ENCODE measurements at places on chromosomes 1 and 21.

DNA sequence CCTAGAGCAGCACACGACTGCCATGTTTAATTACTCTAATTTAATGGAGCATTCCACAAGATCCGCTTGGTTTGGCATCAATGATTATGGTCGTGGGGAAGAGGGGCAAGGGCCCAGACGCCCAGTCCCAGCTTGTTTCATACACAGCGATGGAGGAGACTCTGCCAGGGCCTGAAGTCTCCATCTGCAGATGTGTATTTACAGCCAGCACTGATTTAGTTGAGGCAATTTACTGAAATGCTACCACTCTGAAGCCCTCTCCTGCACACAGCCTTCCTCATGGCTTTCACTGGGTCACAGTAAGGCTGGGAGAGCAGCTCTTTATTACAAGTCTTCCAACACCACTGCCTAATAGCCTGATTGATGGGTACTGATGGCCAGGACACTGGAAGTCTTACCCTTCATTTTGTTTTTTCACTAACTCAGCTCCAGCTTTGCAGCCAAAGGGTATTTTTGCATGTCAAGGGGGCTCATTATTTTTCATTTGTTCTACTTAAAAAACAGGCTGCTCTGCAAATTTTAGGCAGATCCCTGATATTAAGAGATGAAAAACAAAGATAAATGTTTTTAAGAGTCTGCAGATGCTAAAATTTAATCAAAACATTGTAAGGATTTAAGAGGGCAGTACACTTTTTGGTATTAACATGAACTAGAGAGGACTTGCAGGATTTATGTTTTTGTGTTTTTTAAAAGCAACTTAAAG is 236.3 kb downstream of the SIPA1L2 start:
- DNase-seq, result no peak

DNA sequence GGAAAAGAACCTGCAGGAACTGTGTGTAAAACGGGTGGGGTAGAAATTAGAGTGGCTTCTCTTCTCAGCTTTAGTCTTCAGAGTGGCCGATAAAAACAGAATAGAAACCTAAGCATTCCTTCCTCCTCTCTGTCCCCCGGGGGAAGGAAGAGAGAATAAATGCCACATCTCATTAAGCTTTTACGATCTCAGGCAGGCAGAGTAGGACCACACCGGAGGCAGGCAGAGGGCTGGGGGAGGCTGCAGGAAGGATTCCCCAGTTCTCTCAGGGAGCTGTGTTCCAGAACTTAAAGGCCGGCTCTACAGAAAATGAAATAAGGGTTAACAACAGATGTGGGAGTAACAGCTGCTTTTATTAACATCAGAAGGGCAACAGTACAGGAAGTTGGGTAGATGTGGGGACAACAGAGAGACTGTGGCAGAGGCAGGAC is 24.5 kb upstream of the MEF2D start:
- DNase-seq, result no peak

DNA sequence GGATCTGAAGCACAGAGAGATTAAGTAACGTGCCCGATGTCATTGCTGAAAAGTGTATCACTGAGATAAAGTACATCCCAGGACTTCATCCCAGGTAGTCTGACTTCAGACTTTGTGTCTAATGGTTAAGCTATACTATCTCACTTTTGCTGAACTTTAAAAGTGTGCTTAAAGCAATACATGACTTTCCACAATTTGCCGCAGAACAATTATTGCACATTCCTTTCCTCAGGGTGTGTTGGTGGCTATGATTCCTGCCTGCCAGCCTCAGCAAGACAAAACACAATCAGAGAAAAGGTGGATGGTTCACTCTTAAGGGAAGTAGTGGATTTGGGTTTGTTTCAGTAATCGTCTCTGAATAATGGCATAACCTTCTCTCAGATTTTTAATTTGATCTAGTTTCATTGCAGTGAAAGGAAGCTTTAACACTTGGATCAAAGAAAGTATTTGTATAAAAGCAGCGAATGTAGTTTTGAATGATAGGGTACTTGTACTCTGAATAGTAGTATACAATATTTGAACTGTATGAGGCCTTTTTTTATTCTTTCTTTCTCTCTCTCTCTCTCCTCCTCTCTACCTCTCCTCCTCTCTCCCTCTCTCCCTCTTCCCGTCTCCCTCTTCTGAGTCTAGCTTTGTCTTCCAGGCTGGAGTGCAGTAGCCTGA is 47.0 kb downstream of the CNST start:
- no peak for DNase-seq

DNA sequence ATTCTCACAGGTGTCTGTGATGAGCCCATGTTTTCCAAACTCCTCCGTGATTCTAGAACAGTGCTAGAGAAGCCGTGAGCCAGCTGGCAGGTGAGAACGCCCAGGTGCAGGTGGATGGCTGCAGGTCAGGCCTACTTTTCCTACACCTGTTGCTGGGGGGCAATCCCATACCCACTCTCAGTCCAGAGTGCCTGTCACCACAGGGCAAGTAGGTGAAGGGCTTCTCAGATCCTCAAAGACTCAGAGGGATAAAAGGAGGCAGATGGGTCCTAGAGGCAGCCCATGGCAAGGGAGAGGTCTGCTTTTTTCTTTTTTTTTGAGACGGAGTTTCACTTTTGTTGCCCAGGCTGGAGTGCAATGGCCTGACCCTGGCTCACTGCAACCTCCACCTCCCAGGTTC is 50.7 kb upstream of the H6PD start:
- DNase-seq, result no peak

GRCh38 chr1:66519992-66520391 is 14.0 kb upstream of the SGIP1 start:
- DNase-seq, result no peak

- no peak for DNase-seq
Measured at GRCh38 chr1:94817712-94818111, 2.4 kb upstream of the SLC44A3 start.

GRCh38 chr1:67759692-67760029 is 73.6 kb downstream of the GNG12 start:
- no peak for DNase-seq

- DNase-seq, result no peak
Measured at GRCh38 chr1:91557826-91558225, 57.2 kb downstream of the CDC7 start.

GRCh38 chr1:90474158-90474557 is 242.9 kb downstream of the BARHL2 start:
- DNase-seq, result no peak

DNA sequence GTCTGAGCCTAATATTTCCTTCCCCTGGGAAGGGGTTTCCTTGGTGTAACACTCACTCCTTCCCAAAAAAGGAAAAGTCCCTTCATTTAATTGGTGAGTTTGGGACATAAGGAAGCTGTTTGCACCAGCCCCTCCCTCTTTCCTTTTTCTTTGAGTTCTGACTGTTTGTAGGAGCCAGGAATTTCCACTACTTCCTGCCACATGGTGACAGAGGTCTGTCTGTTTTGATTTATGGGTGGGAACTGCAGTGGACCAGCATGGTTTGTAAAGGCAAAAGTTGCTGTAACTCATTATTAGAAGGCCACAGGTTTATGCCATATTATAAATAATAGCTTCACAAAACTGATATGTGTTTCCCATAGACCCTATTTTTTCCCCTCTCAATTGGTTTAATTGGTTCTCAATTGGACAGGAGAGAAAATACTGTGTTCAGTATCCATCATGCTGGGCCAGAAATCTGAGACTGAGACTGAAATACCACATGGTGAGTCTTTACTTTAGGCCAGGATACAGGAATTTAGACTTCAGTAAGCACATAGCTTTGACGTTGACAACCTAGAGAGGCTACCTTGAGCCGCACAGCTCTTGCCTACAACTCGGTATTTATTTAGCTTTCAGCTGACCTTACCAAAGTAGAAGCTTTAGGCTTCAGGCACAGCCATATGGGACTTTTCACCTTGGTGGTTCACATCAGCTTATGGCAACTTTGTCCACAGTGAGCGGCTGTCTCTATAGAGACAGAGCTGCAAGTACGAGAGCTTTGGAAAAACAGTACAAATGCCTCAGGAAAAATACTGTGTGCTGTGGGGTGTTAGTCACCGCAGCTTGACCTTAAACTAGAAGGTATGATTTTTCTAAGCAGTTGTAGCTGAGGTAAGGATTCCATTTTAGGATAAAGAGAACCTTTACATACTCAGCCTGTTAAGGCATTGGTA is 40.0 kb upstream of the RGS7 start:
- DNase-seq, result no peak

- no peak for DNase-seq
Measured at GRCh38 chr1:43799656-43800635, 92.6 kb downstream of the ST3GAL3 start.

DNA sequence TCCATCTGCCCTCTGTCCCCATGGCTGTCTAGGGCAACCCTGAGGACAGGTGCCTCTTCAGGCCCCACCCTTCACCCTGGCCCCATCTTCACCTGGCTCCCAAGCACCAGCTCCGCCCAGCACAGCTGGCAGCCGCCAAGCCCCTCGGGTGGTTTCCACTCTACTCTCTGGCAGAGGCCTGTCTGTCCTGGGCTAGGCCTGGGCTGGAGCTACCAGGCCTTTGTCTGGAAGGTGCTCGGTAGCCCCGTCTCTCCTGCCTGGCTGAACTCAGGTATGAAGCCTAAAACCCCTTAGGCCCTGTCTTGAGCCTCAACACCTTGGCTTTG is 17.4 kb downstream of the SDC3 start:
- DNase-seq, result no peak

- no peak for DNase-seq
Measured at GRCh38 chr1:234887016-234887900, 241.4 kb downstream of the TOMM20 start.

DNA sequence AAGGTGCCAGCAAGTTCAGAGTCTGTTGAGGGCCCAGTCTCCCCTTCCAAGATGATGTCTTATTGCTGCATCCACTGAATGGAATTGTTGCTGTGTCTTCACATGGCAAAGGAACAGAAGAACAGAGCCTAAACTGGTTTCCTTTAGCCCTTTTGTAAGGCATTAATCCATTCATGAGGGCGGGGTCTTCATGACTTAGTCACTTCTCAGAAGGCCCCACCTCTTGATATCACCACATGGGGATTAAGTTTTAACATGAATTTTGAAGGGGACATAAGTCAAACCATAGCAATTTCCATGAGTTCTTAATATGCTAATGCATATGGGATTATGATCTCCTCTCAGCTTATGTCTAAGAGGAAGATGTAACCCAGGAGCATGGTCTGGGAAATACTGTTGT is 182.9 kb downstream of the LRRC7 start:
- no peak for DNase-seq

DNA sequence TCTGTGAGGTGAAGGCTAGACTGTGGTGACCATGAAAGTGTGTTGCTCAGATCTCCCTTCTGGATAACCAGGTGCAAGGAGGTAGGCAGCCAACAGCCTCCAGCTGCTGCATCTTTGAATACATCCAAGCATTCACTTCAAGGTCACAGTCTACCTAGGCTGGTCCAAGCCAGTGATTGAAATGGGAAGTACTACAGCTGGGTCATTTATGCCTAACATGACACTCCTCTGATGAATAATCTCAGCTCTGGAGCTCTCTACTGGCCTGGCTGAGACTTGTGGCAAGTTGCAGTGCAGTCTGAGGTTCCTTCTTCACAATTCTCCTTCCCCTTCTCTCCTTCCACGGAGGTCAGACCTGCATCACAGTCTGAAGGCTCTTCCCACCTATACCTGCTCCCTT is 35.0 kb upstream of the ARHGAP29 start:
- no peak for DNase-seq

GRCh38 chr1:59516881-59517280 is 220.0 kb downstream of the FGGY start:
- no peak for DNase-seq

- no peak for DNase-seq
Measured at GRCh38 chr1:30525971-30526651, 197.3 kb downstream of the MATN1 start.

GRCh38 chr21:31577271-31577670 is 82.2 kb upstream of the SOD1 start:
- no peak for DNase-seq

DNA sequence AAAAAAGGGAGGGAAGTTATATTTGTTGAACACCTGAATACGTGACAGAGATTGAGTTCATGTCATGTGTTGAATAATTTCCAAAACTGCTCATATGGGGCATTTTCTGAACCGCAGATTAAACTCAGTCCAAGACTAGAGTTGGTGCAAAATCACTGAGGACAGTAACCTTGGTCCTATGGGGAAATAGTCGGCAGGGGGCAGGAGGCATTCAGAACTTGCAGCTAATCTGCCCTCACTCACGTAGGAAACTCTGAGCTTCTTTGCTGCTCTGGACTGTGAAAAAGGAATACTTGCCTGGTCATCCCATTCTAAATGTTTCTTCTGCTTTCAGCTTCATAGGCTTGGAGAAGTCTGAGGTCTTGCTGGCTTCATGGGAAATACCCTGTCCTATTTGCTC is 228.3 kb upstream of the ZP4 start:
- DNase-seq, result no peak

GRCh38 chr1:161196521-161197451 is 2.1 kb downstream of the ADAMTS4 start:
- no peak for DNase-seq

- peak; percentile 47 for DNase-seq
Measured at GRCh38 chr1:61081686-61082310, 563 bp upstream of the NFIA start.

DNA sequence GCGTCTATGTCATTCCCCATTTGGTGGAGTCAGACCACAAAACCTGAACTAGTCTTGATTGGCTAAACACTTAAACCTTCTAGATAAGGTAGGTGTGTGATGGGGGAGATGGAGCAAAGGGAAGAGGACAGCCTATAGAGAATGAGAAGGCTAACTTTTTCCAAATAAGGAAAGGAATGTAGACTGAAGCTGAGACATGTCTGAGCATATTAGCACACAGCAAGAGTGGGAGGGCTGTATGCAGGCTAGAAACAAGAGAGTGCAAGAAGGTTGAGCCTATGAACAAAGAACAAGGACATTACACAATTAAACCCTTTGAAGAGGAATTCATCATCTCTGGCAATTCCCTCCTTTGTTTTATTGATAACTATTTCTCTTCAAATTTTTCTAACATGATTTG is 89.2 kb upstream of the OLFM3 start:
- DNase-seq, result no peak

GRCh38 chr1:246907472-246907871 is 24.3 kb downstream of the AHCTF1 start:
- DNase-seq, result peak; percentile 47

GRCh38 chr1:149977345-149977744 is 33.2 kb downstream of the OTUD7B start:
- DNase-seq, result no peak

DNA sequence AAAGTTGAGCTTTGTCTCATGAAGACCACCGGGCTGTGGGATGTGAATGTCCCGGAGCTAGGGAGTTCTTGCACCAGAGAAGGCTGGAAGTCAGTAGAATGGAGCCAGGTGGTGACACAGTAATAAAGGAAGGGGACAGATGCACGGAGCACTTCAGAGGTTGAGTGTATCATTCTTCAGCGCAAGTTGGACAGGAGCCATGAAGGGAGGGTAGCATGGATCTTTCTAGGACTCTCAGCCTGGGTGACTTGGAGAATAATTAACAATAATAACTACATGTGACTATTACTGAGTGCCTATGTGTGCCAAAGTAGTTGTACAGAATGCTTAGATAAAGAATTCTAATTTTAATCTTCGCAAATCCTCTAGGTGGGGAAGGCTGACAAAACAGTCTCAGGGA is 258.7 kb upstream of the AJAP1 start:
- no peak for DNase-seq
